ENCODE measurements at places on chromosomes 13 and 19. TPM values are rescaled to one million over a fixed set of nuclear protein-coding genes. Genes with fewer than 3 reads are reported as not detected.

- no peaks in the 10 kb centered on the region for H3K27me3 ChIP-seq
- H3K36me3 ChIP-seq = no peaks in the 10 kb centered on the region
- no peak overlapping the region for H3K27ac ChIP-seq
Measured at GRCh38 chr13:110129539-110130186, 177.3 kb downstream of the COL4A1 start.

GRCh38 chr19:647566-648284 is 8.0 kb downstream of the FGF22 start:
- H3K36me3 ChIP-seq = no peaks in the 10 kb centered on the region
- DNase-seq = no peak
- H3K4me1 ChIP-seq = peaks cover 2% of the 10 kb centered on the region
- no peak overlapping the region for H3K4me3 ChIP-seq
- no peaks in the 10 kb centered on the region for H3K27me3 ChIP-seq

DNA sequence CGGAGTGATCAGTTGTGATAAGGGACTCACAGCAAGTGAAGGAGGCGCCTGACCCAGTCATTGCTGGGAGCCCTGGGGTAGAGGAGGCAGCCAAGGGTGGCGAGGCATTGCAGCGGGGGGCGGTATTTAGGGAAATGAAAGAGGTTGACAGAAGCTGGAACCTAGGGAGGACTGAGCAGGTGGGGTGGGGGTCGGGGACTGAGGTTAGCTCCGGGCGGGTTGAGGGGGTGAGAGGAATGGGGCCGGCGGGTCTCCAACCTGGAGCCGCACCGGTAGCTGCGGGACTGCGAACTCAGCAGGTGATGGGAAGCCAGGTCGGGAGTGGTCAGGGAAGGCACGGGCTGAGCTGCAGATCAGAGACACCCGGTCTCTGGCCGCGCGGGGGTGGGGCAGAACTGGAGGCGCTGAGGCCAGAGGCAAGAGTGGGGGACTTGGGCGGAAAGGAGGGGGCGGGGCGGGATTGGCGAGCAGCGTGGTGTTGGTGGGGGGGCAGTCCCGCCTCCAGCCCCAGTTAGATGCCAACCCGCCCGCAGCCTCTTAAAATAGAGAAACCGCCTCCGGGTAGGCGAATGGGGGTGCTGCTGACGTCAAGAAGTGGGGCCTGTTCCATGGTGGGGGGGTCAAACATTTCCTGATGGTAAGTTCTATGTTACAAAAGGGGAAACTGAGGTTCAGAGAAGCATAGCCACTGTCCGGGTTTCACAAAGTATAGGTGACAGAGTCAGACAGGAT is 1.5 kb downstream of the MAST3 start:
- H3K36me3 ChIP-seq = no peaks in the 10 kb centered on the region
- no peaks in the 10 kb centered on the region for H3K27me3 ChIP-seq
- H3K4me3 ChIP-seq = no peak overlapping the region
- no peak overlapping the region for H3K27ac ChIP-seq

GRCh38 chr19:5536337-5536894 is 31.3 kb downstream of the TINCR start:
- H3K27ac ChIP-seq = no peak overlapping the region
- H3K36me3 ChIP-seq = no peaks in the 10 kb centered on the region
- H3K4me1 ChIP-seq = peaks cover 2% of the 10 kb centered on the region
- no peak overlapping the region for H3K4me3 ChIP-seq
- DNase-seq = peak; percentile 54
- no peaks in the 10 kb centered on the region for H3K27me3 ChIP-seq

DNA sequence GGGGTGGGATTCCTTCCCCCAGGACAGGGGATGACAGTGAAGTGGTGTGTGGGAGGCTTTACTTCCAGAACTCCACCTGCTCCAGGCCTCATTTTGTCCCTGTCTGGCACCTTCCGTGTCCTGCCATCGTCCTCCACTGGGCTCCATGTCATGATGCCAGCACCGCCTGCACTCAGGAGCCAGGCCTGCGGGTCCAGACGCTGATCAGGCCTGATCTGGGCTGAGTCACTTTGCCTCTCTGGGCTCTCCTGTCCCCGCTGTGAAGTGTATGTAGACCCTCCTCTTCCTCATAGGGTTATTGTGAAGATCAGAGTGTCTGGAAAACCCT is 9.6 kb downstream of the FUZ start:
- no peak for DNase-seq
- H3K36me3 ChIP-seq = no peaks in the 10 kb centered on the region
- peaks cover 11% of the 10 kb centered on the region for H3K4me1 ChIP-seq
- no peak overlapping the region for H3K4me3 ChIP-seq

DNA sequence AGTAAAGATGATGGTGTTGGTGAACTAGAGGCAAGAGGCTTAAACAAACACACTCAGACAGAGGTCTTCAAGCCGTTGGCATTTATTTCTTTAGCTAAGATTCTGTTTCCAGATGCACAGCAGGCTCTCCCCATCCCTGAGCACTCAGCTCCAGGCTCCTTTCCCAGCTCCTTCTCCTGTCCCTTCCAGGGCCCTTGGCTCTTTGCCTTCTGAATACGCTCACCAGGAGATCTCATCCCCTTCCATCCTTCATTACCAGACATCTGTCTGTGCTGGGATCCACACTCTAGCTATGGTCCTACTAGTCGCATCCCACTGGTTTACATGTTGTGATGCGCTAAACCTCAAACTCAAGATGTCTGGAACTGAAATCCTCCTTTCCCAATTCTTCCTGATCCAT is 25.3 kb upstream of the DOCK9 start:
- no peak for DNase-seq
- no peaks in the 10 kb centered on the region for H3K36me3 ChIP-seq
- H3K4me3 ChIP-seq = no peak overlapping the region
- H3K27me3 ChIP-seq = no peaks in the 10 kb centered on the region
- no peak overlapping the region for H3K27ac ChIP-seq

- peaks cover 16% of the 10 kb centered on the region for H3K4me1 ChIP-seq
- H3K36me3 ChIP-seq = no peaks in the 10 kb centered on the region
Measured at GRCh38 chr19:55112777-55113569, 4.5 kb downstream of the PPP1R12C start.

- peaks cover 7% of the 10 kb centered on the region for H3K4me1 ChIP-seq
- peak overlapping the region; percentile 3 for H3K27ac ChIP-seq
- H3K4me3 ChIP-seq = no peak overlapping the region
- no peaks in the 10 kb centered on the region for H3K36me3 ChIP-seq
- no peak for DNase-seq
Measured at GRCh38 chr13:99307648-99308339, 595 bp upstream of the GPR183 start.

DNA sequence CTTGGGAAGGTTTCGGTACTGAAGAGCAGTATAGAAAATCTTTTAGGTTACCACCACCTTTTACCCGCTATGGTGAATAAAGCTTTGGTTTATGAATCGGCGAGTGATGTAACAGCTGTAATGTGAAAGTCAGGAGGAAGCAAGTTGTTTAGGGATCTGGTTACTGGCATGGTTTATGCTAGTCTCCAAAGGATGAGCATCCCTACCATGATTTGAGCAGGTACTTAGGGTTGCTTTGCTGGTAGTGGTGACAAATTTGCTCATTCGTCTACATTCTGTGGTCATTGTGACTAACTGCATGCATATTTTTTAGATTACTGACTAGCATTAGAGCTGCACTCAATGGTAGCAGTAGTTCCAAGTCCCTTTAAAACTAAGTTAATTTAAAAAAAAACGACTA is 104.1 kb downstream of the FRY start:
- H3K27me3 ChIP-seq = no peaks in the 10 kb centered on the region
- no peak overlapping the region for H3K4me3 ChIP-seq
- DNase-seq = no peak
- H3K27ac ChIP-seq = no peak overlapping the region
- H3K4me1 ChIP-seq = peaks cover 4% of the 10 kb centered on the region

CCDC169 gene
- 1.0 TPM for total RNA-seq

KIR3DL1 gene
- total RNA-seq = not detected

HS6ST3 gene
- total RNA-seq = 0.28 TPM

VWA8 gene
- 21.0 TPM for total RNA-seq
